ENCODE measurements at places on chromosomes 5 and 9.
A peak's percentile ranks its signal among the peaks of the same experiment; 100 is the strongest.

DNA sequence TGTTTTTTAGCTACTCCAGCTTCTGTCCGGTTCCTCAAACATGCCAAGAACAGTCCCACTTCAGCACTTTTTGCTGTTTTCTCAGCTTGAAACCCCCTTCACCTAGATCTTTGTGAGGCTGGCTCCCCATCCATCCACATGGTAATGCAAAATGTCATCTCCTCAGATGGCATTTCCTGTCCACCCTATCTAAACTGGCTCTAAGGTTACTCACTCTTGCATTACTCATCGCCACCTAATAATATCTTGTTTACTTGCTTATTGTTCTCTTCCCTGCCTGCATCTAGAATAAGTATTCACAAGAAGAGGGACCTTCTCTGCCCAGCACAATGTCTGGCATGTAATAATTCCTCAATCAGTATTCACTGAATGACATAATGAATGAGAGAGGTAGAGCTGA is 220.1 kb downstream of the FAM114A2 start:
- H3K4me3 ChIP-seq = no peak overlapping the region
- no peaks in the 10 kb centered on the region for H3K4me1 ChIP-seq
- no peak for DNase-seq
- no peak overlapping the region for H3K27ac ChIP-seq
- H3K27me3 ChIP-seq = no peaks in the 10 kb centered on the region

GRCh38 chr9:10228082-10228481 is 384.7 kb downstream of the PTPRD start:
- H3K36me3 ChIP-seq = no peaks in the 10 kb centered on the region
- no peak for DNase-seq
- H3K27ac ChIP-seq = no peak overlapping the region
- H3K4me3 ChIP-seq = no peak overlapping the region

- no peaks in the 10 kb centered on the region for H3K27me3 ChIP-seq
- DNase-seq = no peak
- H3K4me1 ChIP-seq = no peaks in the 10 kb centered on the region
- no peaks in the 10 kb centered on the region for H3K36me3 ChIP-seq
- no peak overlapping the region for H3K4me3 ChIP-seq
- no peak overlapping the region for H3K27ac ChIP-seq
Observed at GRCh38 chr9:8706998-8707397, 907.4 kb upstream of the DMAC1 start.

DNA sequence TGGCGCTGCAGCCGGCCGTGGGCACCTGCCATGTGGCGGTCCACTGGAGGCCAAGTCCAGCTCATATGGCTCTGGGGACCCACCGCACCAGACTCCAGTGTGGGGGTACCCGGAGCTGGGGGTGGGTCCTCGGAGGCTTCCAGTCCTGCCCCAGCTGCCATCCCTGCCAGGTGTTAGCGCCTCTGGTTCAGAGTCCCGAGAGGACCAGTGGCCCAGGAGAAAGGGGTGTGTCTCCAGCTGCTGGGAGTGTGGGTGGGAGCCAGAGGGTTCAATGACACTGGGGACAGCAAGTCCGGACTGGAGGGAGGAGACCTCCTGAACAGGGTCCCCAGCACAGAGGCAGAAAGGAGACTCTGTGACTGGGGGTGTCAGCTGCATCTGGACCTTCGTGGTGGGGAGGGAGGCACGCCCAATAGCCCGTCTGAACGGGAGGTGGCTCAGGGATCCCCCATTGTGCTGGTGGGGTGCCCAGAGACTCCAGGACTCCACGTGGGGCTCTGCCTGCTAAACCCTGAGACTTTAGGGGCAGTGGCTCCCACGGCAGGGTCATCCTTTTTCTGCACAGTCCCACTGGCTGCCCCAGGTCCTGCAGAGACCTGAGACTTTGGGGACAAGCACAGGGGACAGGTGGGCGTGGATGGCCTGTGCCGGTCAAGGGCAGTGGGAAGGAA is 2.4 kb upstream of the AHRR start:
- peaks cover 18% of the 10 kb centered on the region for H3K27me3 ChIP-seq
- H3K27ac ChIP-seq = no peak overlapping the region
- no peak overlapping the region for H3K4me3 ChIP-seq
- DNase-seq = no peak
- peaks cover 16% of the 10 kb centered on the region for H3K4me1 ChIP-seq

GRCh38 chr5:139796061-139796806 is 626 bp downstream of the PSD2 start:
- H3K27me3 ChIP-seq = peaks cover 67% of the 10 kb centered on the region
- DNase-seq = no peak
- peak overlapping the region; percentile 44 for H3K4me3 ChIP-seq
- H3K36me3 ChIP-seq = no peaks in the 10 kb centered on the region
- H3K27ac ChIP-seq = no peak overlapping the region

DNA sequence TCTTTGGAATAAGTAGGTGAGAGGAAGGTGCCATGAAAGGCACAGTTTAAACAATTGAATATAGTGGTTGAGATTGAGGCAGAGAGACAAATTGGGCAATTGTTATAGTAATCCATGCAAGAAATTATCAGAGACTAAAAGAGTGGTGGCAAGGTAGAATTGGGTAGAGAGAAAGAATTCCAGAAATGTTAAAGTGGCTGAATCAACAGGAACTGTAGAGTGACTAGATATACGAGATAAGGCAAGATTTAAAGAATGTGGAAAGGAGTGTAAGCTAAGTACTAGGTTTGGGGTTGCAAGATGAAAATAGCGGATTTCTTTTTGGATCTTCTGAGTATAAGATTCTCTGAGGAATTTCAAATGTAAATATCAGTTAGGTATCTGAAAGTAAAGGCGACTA is 285.2 kb downstream of the DMRTA1 start:
- H3K4me3 ChIP-seq = no peak overlapping the region
- H3K36me3 ChIP-seq = peaks cover 2% of the 10 kb centered on the region
- H3K4me1 ChIP-seq = no peaks in the 10 kb centered on the region
- DNase-seq = no peak

- peaks cover 23% of the 10 kb centered on the region for H3K4me1 ChIP-seq
- peaks cover 13% of the 10 kb centered on the region for H3K36me3 ChIP-seq
- no peak overlapping the region for H3K27ac ChIP-seq
- H3K4me3 ChIP-seq = no peak overlapping the region
- no peak for DNase-seq
Observed at GRCh38 chr9:104868687-104869404, 59.1 kb downstream of the ABCA1 start.

- H3K36me3 ChIP-seq = peaks cover 4% of the 10 kb centered on the region
- H3K27me3 ChIP-seq = no peaks in the 10 kb centered on the region
- no peak overlapping the region for H3K4me3 ChIP-seq
Observed at GRCh38 chr5:150540615-150541396, 32.9 kb downstream of the NDST1 start.
